ENCODE measurements at places on chromosomes 1 and 21.

- no peak for DNase-seq
Observed at GRCh38 chr1:43267818-43268425, 1.9 kb upstream of the TMEM125 start.

DNA sequence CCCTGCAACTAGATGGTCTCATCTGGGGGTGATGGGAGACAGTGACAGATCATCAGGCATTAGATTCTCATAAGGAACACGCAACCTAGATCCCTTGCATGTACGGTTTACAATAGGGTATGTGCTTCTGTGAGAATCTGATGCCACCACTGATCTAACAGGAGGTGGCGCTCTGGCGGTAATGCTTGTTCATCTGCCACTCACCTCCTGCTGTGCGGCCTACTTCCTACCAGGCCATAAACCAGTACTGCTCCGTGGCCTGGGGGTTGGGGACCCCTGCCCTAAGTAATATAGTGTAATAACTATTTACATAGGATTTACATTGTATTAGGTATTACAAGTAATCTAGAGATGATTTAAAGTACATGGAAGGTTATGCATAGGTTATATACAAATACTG lies 134.9 kb downstream of the CLEC20A start:
- no peak for DNase-seq

- DNase-seq = no peak
Observed at GRCh38 chr1:244406337-244406736, 45.4 kb downstream of the ADSS2 start.

DNA sequence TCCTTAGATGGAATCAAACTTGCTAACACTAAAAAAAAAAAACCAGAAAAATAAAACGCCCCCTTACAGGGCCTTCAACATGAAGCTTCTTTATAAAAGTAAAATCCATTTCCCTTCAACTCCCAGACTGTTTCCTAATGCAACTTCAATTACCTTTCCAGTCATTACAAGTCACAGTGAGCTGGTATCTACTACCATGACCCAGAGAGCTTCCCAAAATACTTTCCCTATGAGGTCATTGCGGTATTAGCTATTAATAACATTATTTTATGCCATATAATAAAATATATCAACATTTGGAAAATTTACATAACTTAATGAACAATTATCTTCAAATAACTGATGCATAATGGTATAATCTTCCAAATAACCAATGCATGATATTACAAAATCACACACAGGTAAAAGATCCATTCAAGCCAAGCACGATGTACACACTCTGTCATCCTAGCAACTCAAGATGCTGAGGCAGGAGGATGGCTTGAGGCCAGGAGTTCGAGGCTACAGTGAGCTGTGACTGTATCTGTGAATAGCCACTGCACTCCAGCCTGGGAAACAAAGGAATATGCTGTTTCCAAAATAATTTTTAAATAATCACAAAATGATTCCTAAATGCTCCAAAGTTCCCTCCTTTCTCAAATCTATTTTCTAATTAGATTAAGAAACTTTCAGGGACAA lies 24.1 kb downstream of the EIF4G3 start:
- no peak for DNase-seq

GRCh38 chr1:11735531-11735853 lies 444 bp upstream of the AGTRAP start:
- DNase-seq = no peak

DNA sequence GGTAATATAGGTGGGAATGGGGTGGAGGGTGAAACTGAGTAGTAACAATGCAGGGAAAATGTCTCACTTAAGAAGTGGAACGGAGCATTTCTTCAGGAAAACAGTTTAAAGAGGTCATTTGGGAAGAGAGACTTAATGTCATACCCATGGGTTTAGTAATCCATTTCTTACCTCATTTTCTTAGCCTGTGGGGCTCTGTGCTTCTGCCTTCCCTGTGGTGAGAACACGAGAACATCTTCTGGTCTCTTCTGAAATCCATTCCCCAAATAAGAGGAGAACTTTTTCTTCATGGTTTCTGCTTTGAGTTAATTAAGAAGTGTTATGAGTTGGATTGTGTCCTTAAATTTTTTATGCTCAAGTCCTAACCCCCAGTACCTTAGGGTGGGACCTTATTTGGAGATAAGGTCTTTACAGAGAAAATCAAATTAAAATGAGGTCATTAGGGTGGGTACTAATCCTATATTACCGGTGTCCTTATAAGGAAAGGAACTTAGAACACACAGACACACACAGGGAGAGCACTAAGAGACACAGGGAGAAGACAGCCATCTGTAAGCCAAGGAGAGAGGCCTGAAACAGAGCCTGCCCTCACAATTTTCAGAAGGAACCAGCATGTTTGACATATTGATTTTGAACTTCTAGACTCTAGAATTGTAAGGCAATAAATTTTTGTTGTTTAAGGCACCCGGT lies 5.4 kb downstream of the CCDC190 start:
- DNase-seq = no peak

DNA sequence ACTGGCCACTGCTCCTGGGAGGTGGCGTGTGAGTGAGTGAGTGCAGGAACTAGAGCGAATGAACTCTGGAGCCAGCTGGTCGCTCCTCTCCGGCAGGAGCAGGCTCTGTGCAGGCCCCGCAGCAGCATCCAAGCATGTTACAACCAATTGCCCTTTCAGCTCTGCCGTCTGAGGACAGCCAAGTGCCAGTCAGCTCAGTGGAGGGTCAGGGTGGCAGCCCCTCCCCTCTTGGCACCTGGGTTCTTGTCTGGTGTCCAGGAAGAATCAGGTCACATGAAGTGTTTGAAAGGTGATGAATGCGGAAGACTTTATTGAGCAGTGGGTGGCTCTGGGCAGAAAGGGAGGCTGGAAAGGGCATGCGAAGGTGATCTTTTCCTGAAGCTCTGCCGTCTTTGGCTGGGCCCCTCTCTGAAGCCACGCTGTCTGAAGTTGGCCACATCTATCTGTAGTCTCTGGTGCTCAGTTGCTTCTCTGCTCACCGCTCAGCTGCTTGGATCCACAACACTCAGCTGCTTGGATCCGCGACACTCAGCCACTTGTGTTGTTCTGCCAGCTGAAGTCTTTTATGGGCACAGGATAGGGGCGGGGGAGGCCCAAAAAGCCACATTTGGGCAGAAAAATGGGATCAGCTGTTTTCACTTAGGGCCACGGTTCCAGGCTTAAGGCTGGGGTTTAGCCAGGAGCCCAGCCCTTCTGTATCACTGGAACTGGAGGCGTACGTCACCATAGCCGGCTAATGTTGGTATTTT lies 139.8 kb downstream of the ADSS2 start:
- DNase-seq = no peak

- DNase-seq = no peak
Observed at GRCh38 chr1:247964933-247965332, at the start of gene OR2AK2. TSS of gene OR2AK2 (plus strand) at chr1:247965233. CDS start at chr1:247965377, 144 bp downstream.

- no peak for DNase-seq
Observed at GRCh38 chr1:33815061-33815460, 48.8 kb upstream of the HMGB4 start.

- no peak for DNase-seq
Observed at GRCh38 chr1:30572192-30572591, 151.2 kb downstream of the MATN1 start.

- DNase-seq = no peak
Observed at GRCh38 chr1:89812992-89813391, 7.8 kb upstream of the LRRC8D start.

- DNase-seq = no peak
Observed at GRCh38 chr1:215594640-215595039, 27.5 kb downstream of the KCTD3 start.

All from activated T-helper 1 cell treated with anti-CD3 and anti-CD28 coated beads, Interleukin-2, amount 50 U/mL, for 16 hours (primary cell).